ENCODE measurements at places on chromosomes 7 and 10. TPM values are rescaled to one million over a fixed set of nuclear protein-coding genes. Genes with fewer than 3 reads are reported as not detected.

- no peaks in the 10 kb centered on the region for H3K4me1 ChIP-seq
- H3K4me3 ChIP-seq: no peak overlapping the region
- H3K27ac ChIP-seq: no peak overlapping the region
- no peak for DNase-seq
- H3K27me3 ChIP-seq: no peaks in the 10 kb centered on the region
These were observed 211.6 kb downstream of the PHF14 start for GRCh38 chr7:11185179-11185815.

DNA sequence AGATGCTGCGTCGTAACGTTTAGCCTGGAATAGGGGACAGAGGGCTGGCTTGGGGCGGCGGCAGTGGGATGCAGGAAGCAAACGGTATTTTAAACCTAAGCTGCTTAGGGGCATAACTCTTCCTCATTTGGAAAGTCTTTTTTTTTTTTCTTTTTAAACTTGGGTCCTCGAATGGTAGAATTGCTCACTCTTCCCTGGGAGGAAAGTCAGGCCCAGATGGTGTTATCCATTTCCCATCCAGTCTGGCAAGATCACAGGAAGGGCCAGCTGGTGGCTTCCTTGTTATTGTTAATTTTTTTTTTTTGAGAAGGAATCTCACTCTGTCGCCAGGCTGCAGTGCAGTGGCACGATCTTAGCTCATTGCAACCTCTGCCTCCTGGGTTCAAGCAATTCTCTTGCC, 56.6 kb downstream of the TMEM209 start:
- DNase-seq: no peak
- no peaks in the 10 kb centered on the region for H3K36me3 ChIP-seq
- peaks cover 6% of the 10 kb centered on the region for H3K4me1 ChIP-seq

GRCh38 chr10:5531558-5532306, 7.0 kb downstream of the CALML3 start:
- no peak overlapping the region for H3K4me3 ChIP-seq
- no peaks in the 10 kb centered on the region for H3K36me3 ChIP-seq
- H3K27me3 ChIP-seq: no peaks in the 10 kb centered on the region
- DNase-seq: no peak
- H3K27ac ChIP-seq: no peak overlapping the region

LBX1 gene
- not detected for polyA plus RNA-seq

DNA sequence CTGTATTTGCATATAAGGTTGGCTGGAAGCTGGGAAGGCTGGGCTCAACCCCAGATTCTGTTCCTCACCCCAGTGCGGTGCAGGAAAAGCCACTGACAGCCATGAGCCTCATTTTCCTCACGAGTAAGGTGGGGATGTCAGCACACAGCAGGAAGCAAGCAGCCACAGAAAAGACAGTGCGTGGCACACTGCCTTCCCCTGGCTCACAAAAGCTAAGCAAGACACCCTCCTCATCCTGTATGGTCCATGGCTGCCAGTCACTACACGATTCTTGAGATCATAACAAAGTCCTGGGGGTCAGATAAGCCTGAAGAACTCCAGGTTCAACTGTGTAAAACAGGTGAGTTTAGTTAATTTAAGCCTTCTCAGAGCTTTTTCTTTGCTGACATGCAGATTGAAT, 28.9 kb upstream of the DDC start:
- no peaks in the 10 kb centered on the region for H3K27me3 ChIP-seq
- no peaks in the 10 kb centered on the region for H3K36me3 ChIP-seq
- H3K4me3 ChIP-seq: no peak overlapping the region

All from CD8-positive, alpha-beta memory T cell (primary cell).